ENCODE measurements at places on chromosomes 2 and 18.

- no peak for DNase-seq
These were observed 52.3 kb downstream of the B3GNT2 start for GRCh38 chr2:62248226-62248625.

DNA sequence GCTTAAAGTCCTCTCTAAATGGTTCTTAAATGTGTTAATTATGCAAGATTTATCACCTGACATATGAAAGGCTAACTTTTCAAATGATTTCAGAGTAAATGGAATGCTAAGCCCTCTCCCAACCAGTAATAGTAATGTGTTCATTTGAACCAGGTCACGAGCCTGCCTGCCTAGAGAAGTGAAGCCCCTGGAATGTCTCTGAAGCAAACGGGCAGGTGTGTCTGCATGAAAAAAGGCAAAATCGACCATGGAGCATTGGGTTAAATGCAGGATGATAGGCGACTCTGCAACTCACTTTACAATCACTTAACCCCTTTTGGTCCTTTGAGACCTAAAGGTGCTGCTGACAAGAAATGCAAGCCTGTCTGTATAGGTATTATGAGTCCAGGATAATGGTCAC lies 798.4 kb upstream of the ACVR2A start:
- DNase-seq, result no peak

DNA sequence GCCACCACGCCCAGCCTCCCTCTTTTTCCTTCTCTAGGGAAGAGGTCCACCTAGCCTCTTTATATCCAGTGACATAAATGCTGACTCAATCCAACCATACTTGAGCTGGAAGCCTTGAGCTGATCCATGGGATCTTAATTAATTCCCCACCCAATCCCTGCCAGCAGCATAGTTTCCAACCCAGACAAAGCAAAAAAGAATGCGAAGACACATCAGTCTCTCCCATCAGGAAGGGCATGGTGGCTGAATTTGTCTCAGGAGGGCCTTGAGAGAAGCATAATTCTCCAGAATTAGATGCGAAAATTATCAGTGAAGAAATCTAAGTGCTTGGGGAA lies 22.5 kb downstream of the CASP10 start:
- DNase-seq, result no peak

DNA sequence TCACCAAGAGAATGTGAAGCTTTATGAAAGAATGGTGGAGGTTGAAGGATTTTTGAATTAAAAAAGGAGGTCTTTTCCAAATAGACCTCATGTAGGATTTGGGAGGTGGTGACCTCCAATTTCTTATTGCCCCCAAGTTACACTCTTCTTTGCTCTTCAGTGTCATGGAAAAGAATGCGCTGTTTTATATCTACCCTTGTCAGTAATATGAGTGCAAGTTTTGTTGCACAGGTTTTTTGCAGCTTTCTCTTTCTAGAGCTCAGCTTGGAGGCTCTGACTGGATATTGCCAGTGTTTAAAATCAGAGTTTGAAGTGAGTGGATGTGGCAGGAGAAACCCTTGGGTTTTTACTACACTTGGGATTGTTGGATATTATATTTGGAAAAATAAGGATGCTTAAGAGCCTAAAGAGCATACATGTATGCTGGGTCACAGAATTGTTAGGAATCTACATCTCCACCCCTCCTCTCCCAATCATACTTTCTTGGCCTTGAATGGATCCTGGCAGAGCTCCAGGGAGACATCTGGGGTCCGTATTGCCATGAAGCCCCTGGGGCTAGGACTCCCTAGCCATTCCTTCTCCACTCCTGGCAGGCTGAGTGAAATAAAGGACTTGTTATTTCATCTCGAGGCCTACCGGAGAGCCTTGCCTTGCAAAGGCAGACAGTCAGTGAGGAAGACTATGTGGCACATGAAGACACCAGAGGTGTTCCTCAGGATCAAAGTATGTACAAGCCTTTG lies 43.8 kb downstream of the APOB start:
- no peak for DNase-seq

DNA sequence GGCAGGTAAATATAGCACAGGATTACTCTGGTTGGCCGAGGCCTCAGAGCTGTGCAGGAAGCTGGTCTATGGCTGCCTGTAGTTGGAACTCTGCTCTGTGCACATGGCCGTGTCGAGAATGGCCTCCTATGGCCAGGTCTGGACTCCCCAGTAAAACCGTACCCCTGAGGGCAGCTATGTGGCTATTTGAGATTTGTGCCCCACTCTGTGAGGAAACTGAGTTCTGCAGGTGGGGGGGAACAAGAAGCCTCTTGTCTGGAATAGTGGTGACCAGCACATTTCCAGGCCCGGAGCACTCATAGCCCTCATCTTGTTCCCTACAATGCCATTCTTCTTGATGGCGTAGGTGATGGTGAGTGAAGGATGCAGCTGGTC lies 15.0 kb upstream of the TEX51 start:
- no peak for DNase-seq

GRCh38 chr18:68409576-68409975 lies 305.3 kb downstream of the TMX3 start:
- no peak for DNase-seq

DNA sequence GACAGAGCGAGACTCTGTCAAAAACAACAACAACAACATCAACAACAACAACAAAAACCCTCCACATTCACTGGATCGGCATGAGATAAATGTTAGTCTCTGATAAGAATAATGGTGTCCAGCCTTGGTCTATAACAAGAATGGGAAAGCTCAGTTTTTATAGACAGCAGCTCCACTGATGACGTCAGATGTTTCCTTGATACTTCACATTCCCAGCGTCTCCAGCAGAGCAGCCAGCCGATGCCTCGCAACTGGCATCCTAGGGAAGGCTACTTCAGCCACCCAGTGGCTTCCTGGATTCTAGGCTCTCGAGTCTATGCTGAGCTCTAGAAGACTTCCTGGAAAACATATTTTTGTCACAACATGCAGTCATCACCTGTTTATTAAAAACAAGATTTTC lies 271.4 kb upstream of the SMIM21 start:
- DNase-seq, result no peak
